ENCODE measurements at places on chromosomes 3 and 15.
A peak's percentile ranks its signal among the peaks of the same experiment; 100 is the strongest.

DNA sequence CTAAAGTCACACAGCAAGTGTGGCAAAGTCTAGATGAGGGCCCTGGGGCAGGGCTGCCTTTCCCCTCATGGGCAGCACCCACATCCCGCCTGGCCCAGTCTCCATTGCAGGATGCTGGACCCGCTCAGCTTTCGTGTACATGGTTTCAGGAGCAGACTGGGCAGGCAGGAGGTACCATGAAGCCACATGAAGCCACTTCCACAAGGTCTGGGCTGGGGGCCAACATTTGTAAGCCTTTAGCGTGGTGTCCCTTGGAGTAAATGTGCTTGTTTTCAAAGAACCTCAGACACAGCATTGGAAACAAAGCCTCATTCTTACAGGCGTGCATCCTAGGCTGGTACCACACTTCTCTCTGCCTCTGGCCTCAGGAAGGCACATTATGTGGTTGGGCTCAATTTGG is 34.5 kb downstream of the UMPS start:
- DNase-seq, result no peak

GRCh38 chr3:101638261-101638745 is 38.6 kb downstream of the ZBTB11 start:
- no peak for DNase-seq

DNA sequence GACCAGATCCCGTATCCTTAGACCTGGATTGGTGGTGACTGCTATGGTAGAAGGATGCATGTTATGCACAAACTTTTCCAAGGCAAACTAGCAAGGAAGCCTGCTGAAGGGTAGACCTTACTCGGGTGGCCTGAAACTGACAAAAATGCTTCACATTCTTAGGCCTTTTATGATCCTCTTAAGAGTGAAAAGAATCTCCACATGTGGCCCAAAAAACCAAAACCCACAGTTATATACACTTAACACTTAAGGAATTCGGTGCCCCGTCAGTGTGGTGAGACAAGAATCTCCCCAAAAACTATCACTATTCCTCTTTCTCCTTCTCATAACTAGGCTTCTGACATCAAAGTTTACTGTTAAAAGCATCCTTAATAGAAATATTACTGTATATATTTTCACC is 130.1 kb upstream of the SOX2 start:
- no peak for DNase-seq

DNA sequence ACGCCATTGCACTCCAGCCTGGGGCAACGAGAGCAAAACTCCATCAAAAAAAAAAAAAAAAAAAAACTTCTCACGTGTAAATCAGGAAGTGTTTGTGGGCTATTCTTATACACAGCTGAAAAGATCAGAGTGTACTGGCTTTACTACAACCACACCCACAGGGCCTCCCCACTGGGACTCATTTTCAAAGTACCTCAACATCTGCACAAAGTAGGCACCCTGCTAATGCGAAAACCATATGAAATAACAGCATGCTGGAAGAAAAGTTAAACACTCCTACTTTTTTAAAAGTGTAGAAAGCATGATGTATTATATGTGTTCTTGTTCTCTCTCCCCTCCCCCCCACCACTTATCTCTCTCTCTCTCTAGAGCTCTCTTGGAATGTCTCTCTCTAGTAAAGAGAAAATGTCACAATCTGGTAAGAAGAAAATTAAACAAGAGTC is 11.1 kb downstream of the UACA start:
- no peak for DNase-seq

- DNase-seq, result no peak
These were observed 3.1 kb upstream of the TMCO5A start for GRCh38 chr15:37931321-37931720.

- no peak for DNase-seq
These were observed 3.3 kb downstream of the VPS8 start for GRCh38 chr3:184815046-184815930.

DNA sequence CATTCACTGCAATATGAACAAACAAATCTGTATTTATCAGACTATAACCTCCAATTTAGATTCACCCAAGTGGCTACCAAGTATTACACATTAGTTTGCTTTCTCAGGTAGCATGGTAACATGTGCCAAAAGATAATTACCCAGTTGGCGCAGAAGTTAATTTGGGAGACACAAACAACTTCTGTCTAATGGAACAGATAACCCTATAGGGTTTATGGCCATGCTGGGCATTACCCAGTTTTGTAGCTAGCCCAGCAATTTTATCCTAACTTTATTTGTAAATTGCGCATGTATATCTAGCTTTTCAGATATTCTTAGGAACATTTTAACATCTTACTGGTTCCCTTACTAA is 780 bp downstream of the RPL22L1 start:
- DNase-seq, result no peak

GRCh38 chr15:90495067-90495466 is 34.7 kb upstream of the CRTC3 start:
- DNase-seq, result no peak

GRCh38 chr3:124491875-124492274 is 238.4 kb upstream of the UMPS start:
- no peak for DNase-seq

DNA sequence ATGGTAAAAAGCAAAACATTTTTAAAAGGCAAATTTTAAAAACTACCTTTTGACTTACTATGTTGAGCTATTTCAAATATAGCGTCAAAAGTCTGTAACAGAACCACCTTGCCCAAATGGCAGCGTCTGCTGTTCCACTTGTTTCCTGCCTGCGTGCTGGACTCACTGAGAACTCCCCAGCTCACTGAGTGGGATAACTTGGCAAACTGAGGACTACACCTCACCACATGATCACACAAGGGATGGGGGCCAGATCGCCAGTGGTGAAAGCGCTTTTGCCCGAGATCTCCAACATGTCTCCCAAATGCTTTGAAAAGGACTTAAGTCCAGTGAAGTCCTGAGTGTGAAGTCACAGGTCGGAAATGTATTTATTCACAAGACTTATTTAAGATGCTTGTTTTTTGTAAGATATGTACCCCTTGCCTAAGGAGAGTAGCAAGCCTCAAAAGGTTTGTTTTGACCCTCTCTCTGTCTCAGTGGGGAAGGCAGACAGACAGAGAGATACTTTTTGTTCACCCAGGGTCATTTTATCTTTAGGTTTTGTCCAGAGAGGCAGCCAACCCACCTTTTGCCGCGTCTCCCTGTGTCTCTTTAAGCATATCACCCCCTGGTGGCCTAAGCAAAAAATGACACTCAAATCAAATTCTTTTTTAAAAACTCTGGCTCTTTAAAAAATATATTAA is 192.6 kb downstream of the PDZRN3 start:
- DNase-seq, result peak; percentile 45

GRCh38 chr15:39920510-39921273 is 626 bp upstream of the GPR176 start:
- DNase-seq, result peak; percentile 68

- no peak for DNase-seq
These were observed 74.6 kb downstream of the ZBTB20 start for GRCh38 chr3:115072265-115073021.

- DNase-seq, result no peak
These were observed 260.7 kb upstream of the UMPS start for GRCh38 chr3:124469555-124469954.

DNA sequence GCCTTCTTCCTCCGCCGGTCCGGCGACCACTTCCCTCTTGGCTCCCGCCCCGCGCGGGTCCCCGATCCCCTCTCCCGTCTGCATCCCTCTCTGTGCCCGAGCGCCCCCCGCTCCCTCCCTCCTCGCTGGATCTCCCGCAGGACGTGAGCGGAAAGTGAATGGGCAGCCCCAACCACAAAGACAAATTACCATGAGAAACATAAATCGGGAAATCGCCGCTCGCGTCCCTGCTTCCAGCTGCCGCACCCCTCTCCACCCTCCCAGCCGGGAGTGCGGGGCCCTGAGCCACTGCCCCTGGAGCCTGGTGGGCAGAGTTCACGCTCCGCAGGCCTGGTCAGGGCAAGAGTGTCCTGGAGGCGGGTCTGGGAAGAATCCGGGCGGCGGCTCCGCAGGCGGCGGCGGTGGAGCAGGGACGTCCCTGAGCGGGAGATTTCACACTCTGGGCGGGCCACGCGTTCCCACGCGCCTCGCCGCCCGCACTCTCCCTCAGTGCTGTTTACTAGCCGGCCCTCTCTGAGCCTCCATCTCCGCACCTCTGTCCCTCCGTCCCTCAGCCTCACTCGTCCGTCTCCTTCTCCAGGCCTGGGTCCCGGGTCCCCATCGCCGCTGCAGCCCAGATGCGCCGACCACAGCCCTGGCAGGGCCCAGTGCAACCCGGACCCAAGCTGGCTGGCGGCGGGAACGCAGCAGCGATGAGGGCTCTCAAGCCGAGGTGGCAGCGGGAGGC is 835 bp downstream of the SEMA5B start:
- no peak for DNase-seq

GRCh38 chr3:48561045-48561736 is 2.4 kb downstream of the UCN2 start:
- peak; percentile 96 for DNase-seq

All from WERI-Rb-1 (cell line).